ENCODE measurements at places on chromosomes 2 and 18.

GRCh38 chr2:192159736-192160135 lies 35.0 kb downstream of the TMEFF2 start:
- DNase-seq, result no peak

- DNase-seq, result no peak
Observed at GRCh38 chr18:37956902-37957301, 391.3 kb upstream of the CELF4 start.

DNA sequence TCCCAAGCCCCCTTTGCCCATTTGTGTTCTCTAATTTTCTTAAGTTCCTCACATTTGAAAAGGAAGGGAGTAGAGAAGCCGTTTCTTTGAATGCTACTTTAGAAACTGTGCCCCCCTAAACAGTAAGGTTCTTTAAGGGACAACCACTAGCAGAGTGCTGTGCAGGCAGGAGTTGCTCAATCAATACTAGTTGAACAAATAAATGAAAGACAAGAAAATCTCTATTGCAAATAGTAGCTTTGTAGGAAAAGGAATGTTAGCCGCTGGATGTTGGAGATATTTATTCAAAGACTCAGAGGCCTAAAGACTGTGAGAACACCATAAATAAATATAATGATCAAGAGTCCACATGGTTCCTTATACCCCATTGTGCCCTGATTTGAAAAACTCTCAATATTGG lies 119.8 kb upstream of the SMAD7 start:
- DNase-seq, result no peak

GRCh38 chr2:132937629-132938028 lies 267.6 kb upstream of the LYPD1 start:
- no peak for DNase-seq

DNA sequence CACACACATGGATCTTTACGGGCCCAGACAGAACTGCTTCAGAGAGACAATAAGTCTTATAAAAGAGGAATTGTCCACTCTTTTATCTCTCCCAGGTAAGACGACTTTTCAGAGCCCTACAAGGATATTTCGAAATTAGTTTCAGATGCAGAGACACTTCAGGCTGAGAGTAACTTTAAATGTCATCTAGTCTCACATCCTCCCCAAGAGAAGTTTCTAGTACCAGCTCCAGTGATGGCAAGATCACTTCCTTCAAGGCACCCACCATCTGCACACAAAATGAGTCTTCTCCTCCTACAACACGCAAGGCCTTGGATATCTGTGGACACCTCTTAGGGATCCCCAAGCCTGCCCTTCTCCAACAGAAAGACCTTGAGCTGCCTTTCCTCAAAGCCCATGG lies 39.0 kb upstream of the KLHL29 start:
- no peak for DNase-seq

GRCh38 chr2:100857915-100858314 lies 38.0 kb downstream of the NPAS2 start:
- no peak for DNase-seq

- DNase-seq, result no peak
Observed at GRCh38 chr2:150944315-150944714, 317.3 kb downstream of the RBM43 start.

DNA sequence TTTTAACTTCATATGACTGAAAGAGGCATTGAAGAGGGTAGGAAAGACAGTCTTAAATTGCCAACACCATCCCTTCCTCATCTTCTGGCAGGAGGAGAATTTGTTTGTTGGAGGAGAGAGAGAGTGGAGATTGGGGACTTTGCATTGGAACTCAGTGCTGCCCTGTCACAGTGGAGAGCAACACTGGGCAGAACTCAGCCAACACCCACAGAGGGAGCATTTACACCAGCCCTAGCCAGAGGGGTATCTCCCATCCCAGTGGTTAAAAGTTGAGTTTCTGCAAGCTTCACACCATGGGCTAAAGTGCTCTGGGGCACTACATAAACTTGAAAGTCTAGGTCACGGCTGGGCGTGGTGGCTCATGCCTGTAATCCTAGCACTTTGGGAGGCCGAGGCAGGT lies 174.1 kb downstream of the ANKRD30B start:
- DNase-seq, result no peak

All from HTR-8/SVneo (cell line).